ENCODE measurements at places on chromosomes 5 and 9.

GRCh38 chr5:43157068-43157467 lies 35.0 kb upstream of the NIM1K start:
- no peak for DNase-seq

GRCh38 chr5:128358826-128359225 lies 179.2 kb downstream of the FBN2 start:
- DNase-seq: no peak

GRCh38 chr9:104177676-104178075 lies 83.6 kb downstream of the SMC2 start:
- no peak for DNase-seq

- DNase-seq: no peak
Measured at GRCh38 chr5:55485073-55485472, 49.7 kb downstream of the PLPP1 start.

DNA sequence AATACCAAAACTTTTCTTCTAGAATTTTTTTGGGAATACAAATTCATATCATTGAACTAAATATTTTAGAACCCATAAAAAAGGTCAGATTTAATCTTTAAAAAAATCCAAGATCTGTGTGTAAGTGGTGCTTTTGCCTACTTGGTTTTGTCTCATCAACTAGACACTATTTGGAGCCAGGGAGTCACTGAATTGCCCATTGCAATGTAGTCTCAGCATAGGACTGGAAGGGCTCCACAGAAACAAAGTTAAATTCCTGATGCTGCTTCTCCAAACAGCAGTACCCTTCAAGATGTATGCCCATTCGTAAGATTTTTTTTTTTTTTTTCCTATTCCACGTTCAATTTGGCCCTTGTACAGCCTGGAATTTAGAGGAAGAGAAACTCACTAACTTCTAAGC lies 208.0 kb upstream of the MPDZ start:
- no peak for DNase-seq

DNA sequence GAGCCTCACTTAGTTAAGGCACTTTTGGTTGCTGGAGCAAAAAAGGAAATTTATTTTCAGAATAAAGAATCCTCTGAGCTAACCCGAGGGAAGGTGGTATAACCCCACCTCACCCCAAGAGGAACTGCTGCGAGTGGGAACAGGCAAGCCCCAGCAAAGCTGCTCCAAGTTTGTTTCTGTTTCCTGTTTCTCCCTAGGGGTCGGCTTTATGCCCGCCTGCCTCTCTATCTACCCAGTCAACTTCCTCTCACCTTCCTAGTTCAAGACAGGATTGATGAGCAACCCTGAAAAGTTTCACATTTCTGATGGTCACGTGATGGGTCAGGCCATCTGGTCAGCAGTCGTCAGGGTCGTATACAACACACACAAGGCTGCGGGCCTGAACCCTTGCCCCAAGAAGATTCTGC lies 31.1 kb downstream of the TRIO start:
- no peak for DNase-seq

DNA sequence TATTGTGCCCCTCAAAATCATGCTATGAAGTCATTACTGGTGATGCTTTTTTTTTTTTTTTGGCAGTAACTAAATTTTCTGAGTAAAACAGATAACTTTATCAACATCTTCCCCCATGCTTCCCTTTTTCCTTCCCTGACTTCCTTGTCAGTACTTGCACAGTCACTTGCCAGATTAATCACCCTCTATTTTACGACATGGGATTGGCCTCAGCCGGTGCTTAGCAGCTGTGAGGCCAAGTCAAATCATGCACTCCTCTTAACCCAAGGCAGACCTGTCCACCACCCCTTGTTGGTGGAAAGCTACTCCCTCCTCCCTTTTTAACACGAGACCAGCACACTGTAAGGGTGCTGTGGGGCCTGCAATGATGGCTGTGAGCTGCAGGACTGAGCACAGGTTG lies 118.0 kb upstream of the OTULINL start:
- no peak for DNase-seq

DNA sequence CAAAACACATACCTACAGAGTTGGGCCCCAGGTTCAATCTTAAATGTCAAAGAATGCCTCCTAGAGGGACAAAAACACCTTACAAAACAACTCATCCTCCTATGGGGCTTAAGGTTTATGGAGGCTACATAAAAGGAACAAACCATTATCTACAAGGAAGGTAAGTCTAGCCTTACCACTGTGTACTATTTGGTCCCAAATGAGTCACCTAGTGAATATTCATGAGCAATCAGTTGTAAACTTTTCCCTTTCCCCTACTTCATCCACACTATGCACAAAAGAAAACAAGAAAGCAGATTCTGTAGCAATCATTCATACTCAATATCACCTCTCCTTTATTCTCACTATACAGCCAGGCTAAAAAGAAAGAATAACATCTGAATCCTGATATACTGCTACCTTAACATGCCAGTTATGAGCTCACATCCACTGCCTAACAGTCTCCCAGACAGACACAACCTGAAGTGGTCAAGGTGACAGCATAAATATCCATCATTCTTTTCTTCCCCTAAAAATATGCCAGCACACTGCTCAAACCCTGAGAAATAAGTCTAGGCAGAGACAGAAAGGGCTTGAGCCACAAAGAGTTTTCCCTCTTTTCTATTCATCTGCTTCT lies 6.2 kb downstream of the OXCT1 start:
- no peak for DNase-seq

GRCh38 chr5:172690258-172691075 lies 49.4 kb downstream of the NEURL1B start:
- no peak for DNase-seq

DNA sequence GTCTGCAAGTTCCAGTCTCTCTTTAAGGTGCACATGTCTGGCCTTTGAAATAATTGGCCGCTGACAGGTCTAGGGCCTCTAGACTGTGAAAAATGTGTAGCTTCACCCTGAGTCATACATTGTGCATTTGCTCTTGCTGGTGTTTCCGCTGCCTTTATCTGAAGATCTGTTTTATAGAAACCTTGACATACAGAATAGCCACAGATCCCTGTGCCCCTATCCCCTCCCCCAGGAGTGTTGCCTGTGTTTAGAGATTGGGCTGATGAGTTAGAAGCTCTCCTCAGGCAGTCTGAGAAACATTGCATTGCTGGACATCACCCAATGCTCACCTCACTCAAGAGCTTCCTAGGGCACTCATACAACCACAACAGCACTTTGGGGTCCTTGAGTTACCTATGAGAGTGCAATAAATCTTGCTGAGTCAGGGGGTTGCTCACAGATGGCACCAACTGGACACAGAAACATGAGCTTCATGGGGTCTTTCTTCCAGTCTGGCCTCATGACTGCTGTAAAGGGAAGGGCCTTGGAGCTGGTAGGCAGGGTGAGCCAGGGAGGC lies 3.8 kb upstream of the ZNF782 start:
- DNase-seq: no peak

- no peak for DNase-seq
Measured at GRCh38 chr9:34592895-34593601, 3.5 kb upstream of the CNTFR start.

DNA sequence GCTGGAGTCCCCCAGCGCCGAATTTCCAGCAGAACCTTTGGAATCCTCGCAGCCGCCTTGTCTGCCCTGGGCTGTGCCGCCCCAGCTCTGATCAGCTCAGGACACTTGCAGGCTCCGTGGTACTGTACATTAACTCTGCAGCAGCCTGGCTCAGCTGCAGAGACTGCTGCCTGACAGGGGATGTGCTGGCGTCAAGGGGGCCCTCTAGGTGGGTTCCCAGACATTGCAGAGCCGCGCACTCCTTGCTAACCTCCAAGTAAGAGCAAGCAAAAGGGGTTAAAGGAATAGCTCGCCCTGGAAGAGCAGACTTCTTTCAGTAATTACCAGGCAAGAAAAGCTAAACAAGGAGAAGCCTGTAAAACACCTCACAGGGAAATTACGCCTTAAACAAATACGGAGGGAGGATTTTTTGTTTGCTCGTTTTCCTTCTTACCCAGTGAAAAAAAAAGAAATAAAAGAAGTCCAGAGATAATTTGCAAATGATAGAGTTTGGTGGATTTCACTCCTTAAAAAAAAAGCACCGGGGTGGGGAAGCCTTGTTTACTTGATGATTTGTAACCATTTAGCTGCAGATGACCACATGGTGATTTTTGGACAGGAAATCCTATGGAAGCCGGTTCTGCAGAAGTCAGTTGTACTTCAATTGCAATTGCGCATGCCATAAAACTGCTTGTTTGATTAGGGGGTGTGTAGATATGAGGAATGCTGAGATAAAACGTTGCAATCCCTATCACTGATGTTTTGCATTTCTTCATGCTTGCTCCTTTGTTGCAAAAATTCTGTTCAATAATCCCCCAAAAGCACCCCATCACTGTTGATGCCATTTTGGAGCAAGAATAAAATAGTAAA lies 305.8 kb downstream of the PDE4D start:
- DNase-seq: peak; percentile 54

DNA sequence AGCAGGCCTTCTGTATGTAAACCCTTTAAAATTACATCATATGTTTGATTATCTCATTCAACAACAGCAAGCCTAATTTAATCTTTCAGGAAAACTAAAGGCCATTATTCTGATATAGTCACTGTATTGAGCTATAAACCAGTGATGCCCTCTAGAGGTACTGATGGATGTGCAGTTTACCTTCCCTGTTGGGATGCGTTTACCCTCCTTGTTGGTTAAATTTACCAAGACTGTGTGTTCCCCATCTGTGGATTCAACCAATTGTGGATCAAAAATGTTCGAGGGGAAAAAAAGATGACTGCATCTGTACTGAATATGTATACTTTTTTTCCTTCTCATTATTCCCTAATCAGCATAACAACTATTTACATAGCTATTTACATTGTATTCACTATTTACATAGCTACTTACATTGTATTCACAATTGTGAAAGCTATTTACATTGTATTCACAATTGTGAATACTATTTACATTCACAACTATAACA lies 3.7 kb upstream of the BAAT start:
- DNase-seq: no peak

DNA sequence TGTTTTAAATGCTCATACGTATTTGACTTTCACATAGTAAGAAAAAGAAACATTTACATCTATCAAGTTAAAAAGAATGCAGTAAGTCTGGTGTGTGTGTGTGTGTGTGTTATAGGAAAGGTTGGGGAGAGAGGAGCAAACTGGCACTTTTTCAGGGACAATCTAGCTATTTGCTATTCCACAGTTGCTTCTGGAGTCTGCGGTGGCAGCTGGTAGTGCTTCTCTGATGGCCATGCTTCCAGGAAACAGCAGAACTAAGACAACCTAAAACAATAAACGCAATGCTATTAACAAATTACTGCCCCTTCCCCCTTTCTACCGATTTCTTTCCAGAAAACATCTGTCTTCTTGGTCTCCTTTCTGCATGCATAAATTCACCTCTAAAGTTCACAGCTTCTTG lies 70.0 kb upstream of the CDH10 start:
- DNase-seq: no peak

- DNase-seq: no peak
Measured at GRCh38 chr5:170289121-170289520, 8.5 kb downstream of the LCP2 start.

- DNase-seq: no peak
Measured at GRCh38 chr5:171226864-171227263, 82.2 kb upstream of the TLX3 start.

- no peak for DNase-seq
Measured at GRCh38 chr9:136160995-136161610, 42.4 kb upstream of the TMEM250 start.

DNA sequence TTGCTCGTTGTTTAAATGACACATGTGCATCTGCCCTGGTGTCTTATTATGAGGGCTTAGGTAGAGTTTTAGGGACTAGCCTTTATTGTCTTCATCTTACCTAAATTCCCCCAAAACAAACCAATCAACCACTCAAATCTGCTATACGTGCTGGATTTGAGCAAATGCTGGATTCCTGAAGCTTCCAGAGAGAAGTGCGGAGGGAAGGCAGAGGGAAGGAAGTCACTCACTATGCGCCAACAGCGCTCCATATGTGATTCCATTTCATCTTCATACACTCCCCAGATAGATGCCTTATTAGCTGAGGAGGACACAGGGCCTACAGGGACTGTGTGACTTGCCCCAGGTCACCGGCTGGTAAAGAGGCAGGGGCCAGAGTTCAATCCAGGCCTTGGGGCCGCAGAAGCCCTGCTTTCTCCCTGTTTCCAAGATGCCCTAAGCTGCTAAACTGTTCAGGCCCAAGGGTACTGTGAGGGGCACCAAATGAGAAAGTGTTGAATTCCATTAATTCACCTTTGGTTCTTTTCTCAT lies 63.5 kb downstream of the OTULIN start:
- DNase-seq: no peak

- DNase-seq: no peak
Measured at GRCh38 chr5:179867079-179867465, 8.5 kb upstream of the MRNIP start.

- no peak for DNase-seq
Measured at GRCh38 chr9:72362680-72363139, 2.3 kb downstream of the ZFAND5 start.

DNA sequence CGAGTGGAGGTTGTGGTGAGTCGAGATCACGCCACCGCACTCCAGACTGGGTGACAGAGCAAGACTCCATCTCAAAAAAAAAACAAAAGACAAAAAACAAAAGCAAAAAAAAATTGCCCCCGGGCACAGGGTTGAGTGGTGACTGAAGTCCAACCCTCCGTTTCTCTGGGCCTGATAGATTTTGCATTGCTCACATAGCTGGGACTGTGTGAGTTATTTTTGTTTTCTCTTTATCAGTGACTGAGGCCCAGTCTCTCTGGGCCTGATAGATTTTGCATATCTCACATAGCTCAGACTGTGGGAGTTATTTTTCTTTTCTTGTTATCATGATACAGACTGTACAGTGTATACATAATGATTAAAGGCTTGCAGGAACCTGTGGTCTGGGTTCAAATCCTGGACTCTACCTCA lies 2.6 kb upstream of the SLC28A3 start:
- no peak for DNase-seq

GRCh38 chr9:125409637-125410521 lies 148.3 kb downstream of the GAPVD1 start:
- no peak for DNase-seq

DNA sequence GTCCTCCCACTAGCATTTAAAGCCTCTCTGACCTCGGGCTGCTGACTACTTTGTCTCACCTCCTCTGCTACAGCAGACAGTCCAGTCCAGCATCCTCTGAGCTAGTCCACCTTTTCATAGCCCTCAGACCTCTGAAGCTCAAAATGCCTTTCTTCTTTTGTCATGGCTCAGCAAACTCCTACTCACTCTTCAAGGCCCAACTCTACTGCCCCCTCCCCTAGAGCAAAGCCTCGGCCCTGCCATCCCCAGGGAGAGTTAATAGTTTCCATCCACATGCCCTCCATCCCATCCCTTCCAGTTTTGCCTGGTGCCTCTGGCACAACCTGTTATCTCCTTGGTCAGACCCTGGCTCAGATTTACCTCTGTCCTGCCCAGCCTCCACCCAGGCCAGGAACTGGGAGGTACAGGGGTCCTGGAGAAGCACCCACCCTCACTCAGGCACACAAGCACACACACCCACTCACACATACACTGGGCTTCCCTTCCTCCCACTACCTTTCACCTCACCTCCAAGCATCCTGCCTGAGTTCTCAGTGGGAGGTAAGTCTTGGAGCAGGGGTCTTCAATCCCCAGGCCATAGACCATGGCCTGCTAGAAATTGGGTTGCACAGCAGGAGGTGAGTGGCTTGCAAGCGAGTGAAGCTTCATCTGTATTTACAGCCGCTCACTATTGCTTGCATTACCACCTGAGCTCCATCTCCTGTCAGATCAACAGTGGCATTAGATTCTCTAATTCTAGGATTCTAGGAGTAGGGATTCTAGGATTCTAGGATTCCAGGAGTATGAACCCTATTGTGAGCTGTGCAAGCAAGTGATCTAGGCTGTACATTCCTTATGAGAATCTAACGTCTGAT lies 18.1 kb downstream of the PDLIM4 start:
- no peak for DNase-seq
